Suppressor macrophage (primary cell): ENCODE measurements at places on chromosomes 2 and 18.
A peak's percentile ranks its signal among the peaks of the same experiment; 100 is the strongest.

DNA sequence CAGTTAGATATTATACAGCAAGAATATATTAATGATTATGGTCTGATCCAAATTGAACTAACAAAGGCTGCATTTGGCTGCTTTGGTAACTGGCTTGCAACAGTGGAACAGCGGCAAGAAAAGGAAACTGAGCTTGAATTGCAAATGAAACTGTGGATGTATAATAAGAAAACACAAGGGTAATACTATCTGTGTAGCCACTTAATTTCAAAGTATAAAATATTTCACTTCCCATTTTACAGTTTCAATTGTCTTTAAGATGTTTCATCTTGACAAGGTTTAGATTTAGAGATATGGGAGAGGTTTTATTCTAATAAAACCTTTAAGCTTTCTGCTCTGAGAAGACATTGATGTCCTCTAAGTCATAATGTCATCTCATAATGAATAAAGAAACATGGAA, 23.8 kb downstream of the WDR75 start:
- no peak for DNase-seq

GRCh38 chr18:57574866-57575265, 11.6 kb downstream of the FECH start:
- DNase-seq, result no peak

DNA sequence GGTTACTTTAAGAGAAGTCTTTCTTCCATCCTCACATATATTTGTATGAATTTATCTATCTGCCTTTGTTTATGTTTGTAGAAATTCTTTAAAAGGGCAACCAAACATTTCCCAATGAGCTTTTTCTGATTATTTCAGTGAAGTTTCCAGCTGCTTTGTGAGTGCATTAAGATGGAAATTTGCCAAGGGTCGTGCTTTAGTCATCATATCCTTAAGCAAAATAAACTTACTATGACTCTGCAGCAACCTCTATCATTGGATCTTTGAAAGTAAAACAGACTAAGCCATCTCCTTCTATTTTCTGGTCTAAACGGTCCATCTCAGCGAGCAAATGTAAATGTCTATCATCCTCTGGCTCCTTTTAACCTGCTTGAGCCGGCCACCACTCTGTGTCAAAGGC, 489.3 kb downstream of the SOX11 start:
- no peak for DNase-seq

DNA sequence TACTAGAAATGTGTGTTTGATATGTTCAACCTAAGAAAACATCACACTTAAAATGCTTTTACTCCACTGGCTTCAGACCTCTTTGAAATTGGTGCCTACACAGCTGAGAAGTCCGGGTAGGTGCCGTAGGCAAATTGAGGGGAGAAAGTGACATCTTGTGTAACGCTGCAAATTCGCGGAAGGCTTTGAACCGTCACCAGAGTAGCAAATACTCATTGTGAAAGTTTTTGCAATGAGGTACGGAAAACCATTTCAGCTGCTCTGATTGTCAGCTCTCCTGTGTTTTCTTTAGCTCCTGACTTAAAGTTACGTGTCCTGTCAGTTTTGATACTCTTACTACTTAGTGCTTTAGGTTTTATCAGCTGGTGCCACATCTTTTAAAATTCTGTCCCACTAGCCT, 224.5 kb downstream of the FAM210A start:
- DNase-seq, result no peak

GRCh38 chr2:23330214-23330613, 54.8 kb upstream of the KLHL29 start:
- DNase-seq, result no peak

GRCh38 chr18:60377778-60378469, 5.3 kb upstream of the MC4R start:
- DNase-seq, result no peak

DNA sequence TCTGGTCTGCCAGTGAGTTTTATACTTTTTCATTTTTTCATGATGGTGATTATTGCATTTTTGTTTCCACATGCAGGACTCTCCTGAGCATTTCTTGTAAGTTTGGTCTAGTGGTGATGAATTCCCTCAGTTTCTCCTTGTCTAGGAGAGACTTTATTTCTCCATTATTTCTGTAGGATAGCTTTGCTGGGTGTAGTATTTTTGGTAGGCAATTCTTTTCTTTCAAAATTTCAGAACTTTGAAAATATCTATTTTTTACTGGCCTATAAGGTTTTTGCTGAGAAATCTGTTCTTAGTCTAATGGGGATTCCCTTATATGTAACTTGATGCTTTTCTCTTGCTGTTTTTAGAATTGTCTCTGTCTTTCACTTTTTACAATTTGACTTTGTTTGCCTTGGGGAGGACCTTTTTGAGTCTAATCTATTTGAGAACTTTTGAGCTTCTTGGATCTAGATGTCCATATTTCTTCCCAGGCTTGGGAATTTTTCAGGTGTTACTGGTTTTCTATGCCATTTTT, 149.1 kb downstream of the UBR3 start:
- DNase-seq, result no peak

DNA sequence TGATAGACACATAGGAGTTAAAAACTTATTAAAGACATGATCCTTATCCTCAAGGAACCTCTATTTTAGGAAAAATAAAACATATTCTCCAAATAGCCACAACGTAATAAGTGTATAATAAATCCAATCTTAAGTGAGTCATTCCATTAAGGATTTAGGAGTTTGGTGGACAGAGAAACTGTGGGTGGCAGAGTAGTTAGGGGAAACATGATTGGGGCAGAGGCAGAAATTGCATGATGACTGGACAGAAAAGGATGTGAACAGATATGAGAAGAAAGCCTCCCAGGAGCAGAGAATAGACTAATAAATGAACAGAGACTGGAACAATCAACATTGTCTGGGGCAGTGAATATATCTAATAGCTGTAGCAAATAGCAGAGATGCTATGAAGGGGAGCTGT, 48.1 kb upstream of the SIGLEC15 start:
- DNase-seq, result no peak

DNA sequence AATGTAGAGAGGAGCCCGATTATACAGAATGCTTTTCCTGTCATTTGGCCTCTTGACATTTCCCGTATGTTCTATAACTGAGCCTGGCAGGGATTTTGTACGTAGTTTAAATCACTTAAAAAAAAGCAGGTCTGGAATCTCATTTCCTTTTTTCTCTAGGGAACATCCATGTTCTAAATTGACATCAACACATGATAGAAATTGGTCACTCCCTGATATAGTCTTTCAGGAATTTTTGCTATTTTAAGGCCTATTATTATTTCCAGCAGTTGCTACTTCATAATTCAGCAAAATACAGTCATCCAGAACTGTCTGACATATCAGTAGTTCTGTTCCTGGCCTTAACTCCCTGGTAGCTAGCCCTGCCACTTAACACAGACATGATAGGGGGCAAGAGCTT, 565.7 kb upstream of the ZEB2 start:
- no peak for DNase-seq

- peak; percentile 68 for DNase-seq
Measured at GRCh38 chr2:127085317-127085681, 21.7 kb downstream of the BIN1 start.

- DNase-seq, result no peak
Measured at GRCh38 chr2:3418766-3419404, 39.4 kb downstream of the TRAPPC12 start.

DNA sequence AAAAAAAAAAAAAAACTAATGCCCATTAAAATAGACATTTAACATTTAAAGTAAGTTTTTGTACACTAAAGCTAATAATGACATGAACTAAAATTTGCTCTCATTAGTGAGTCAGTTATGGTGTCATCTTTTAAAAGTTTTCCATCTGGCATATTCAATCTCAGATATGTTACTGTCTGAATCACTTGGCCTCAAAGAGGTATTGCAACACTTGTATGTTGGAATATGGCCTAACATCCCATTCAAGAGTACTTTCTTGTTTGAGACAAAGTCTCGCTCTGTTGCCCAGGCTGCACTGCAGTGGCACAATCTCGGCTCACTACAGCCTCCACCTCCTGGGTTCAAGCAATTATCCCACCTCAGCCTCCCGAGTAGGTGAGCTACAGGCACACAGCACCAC, 169.7 kb downstream of the TMEM163 start:
- DNase-seq, result no peak

- no peak for DNase-seq
Measured at GRCh38 chr2:203710226-203710625, 3.8 kb downstream of the CD28 start.

DNA sequence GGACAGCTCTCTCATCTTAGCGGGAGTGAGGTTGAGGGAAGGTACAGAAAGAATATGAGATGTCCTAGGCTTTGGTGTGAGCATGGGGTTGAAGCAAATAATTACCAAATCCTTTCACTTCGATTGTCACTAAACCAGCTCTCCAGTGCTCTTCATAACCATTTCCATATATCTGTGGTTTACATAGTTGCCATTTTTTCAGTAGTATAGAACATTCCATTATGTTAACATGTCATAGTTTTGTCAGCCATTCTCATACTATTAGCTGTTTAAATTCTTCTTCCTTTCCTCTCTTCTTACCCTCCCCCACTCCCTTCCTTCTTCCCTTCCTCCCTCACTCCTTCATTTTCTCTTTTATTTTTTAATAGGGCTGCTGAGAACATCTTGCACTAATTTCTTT, 205.9 kb downstream of the BABAM2 start:
- DNase-seq, result no peak

- peak; percentile 74 for DNase-seq
Measured at GRCh38 chr2:222561817-222562645, 93.9 kb downstream of the FARSB start.

DNA sequence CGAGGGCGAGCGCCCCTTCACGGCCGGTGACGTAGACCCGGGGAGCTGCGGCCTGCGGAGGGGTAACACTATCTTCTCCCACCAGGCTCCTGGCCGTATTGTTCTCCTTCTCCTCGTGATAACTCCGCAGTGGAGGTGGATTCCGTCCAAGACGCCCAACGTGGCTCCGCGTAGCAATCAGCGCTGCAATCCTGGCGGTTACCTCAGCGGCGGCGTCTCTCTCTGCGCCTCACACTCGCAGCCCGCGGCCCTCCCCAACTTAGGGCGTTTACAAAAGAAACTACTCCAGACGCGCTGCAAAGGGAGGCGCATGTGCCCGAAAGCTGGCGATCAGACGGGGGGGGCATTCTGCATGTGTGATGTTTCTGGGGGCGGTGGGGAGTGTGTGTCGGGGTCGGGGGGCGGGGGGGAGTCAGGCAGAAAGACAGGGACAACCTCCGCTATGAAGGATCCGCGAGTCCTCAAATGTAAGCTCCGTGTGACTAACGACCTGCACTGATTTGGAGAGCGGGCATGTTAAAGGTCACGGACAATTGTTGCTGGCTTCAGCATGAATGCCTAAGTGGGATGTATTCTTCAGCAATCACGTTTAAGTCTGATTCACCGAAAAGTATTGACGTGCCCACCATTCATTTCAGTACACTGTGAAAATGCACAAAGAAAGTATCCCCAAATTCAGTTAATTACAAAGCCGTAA, 1.3 kb upstream of the ZNF516 start:
- DNase-seq, result peak; percentile 94

GRCh38 chr2:124159166-124159565, 134.1 kb downstream of the CNTNAP5 start:
- no peak for DNase-seq

DNA sequence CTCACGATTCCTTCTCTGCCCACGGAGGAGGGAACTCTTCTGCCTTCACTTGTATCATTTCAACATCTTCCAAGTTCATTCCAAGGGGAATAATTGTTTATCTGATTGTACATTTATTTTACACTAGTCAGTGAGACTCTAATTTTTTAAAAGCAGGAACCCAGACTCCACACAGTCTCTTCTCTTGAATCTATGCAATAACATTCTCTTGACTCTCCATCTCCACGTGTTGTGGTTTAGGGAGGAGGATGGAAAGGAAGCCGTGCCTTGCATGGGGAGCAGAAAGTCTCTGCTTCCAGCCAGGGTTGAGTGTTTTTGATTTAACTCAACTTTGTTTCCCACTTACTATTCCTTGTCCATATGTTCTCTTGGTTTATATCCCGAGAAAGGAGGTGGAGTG, 131.1 kb upstream of the RIOK3 start:
- no peak for DNase-seq

- no peak for DNase-seq
Measured at GRCh38 chr2:112818094-112818902, 18.3 kb downstream of the IL1B start.

GRCh38 chr2:119487434-119488244, 36.6 kb downstream of the SCTR start:
- DNase-seq, result no peak

DNA sequence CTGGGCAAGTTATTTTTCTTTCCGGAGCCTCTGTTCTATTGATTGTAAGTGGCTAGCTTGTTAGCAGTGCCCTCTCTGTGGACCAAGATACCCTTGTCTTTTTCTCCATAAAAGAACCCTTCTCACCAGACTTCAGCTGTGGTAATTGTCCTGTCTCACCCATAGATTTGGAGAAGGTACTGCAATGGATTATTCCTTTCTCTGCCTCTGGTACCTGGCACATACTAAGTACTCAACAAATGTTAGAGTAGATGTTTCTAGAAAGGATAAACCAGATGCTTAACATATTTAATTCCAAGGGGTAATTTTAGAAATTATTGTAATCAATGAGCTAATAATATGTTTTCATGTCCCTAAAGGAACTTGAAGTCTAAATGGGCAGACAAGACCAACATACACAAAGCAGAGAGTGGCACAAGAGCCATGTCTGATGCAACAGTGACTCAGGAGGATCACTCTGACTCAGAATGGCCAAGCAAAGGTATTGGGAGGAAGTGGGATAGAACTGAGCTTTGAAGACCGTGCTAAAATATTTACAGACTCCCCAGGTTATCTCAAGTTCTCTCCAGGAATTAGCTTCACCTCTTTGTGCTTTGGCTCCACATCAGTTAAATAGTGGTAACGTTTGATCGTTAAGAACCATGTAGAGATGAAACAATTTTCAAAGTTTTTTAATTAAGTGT, 129.7 kb upstream of the OSR1 start:
- DNase-seq, result no peak

DNA sequence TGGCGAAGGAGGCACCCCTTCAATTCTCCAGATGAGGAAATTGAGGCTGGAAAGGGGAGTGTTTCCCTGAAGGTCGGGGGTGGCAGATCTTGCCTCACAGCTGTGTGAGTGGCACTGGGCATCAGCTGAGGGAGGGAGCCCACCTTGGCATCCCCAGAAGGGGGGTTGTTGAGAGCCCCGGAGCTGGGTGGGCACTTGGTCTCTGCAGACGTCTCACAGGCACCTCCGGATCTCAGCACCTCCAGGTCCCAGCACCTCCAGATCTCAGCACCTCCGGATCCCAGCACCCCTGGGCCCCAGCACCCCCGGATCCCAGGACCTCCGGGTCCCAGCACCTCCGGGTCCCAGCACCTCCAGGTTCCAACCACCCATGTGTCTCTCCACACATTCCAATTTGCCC, 137.9 kb downstream of the NFATC1 start:
- DNase-seq, result no peak

- no peak for DNase-seq
Measured at GRCh38 chr18:43932140-43932539, 654.9 kb upstream of the SYT4 start.
